Midbrain (tissue), 1 donor: ENCODE measurements at places on chromosomes 7 and 10.

DNA sequence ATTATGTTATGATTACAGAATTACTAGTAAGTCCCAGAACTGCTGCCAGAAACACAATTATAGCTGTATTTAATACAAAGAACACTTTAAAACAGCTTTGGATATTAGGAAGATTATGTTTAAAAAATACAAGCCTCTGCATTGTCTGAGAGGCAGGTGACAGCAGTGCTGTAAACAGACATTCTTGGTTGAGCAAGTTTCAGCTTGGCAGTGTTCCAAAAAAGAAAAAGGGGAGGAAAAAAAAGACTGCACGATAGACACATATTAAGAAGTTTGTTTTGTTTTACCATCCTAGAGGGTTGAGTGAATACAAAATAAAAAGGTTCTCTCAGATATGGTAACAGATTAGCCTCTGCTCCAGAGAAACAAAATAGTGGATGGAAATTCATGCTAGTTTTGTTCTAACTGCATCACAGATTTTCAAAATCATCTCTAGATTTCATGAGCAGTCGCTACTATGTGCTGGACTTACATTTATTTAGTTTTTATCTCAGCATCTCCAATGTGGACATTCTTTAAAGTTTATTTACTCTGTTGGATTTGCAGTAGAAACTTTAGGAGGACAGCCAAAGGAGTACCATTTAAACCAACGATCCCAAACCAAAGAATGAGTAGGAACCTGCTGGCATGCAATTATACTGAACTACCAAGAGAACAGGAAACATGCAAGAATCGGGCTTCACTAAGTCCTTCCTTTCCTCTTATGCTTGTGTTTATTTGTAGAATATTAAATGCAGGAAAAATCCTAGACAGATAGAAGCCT is 9.0 kb downstream of the FAM204A start:
- peak; percentile 38 for DNase-seq

- no peak for DNase-seq
These were observed 85.9 kb downstream of the FRMD4A start for GRCh38 chr10:14244801-14245211.

GRCh38 chr7:87944547-87944946 is 10.5 kb downstream of the ADAM22 start:
- no peak for DNase-seq

- no peak for DNase-seq
These were observed 186.6 kb upstream of the PRSS1 start for GRCh38 chr7:142562688-142563087.
